Esophagus squamous epithelium (tissue), 5 donors: ENCODE measurements at places on chromosomes 7 and 10.

DNA sequence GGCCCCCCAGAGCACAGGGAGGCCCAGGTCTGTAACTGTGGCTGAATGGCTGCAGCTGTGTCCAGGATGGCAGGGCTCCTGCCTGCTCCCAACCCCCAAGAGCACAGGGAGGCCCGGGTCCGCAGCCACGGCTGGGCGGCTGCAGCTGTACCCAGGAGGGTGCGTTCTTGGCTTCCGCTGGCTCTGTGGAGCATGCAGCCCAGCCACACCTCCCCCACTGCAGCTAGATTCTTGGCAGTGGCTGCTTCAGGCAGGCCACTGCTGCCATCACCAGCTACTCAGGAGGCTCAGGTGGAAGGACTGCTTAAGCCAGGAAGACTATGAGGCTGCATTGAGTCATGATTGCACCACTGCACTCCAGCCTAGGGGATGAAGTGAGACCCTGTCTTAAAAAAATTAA is 27.9 kb downstream of the C7orf25 start:
- no peak for DNase-seq

- DNase-seq, result no peak
Observed at GRCh38 chr7:37441386-37441760, 7.3 kb downstream of the ELMO1 start.

GRCh38 chr7:90709501-90710465 is 113.7 kb downstream of the CDK14 start:
- no peak for DNase-seq

DNA sequence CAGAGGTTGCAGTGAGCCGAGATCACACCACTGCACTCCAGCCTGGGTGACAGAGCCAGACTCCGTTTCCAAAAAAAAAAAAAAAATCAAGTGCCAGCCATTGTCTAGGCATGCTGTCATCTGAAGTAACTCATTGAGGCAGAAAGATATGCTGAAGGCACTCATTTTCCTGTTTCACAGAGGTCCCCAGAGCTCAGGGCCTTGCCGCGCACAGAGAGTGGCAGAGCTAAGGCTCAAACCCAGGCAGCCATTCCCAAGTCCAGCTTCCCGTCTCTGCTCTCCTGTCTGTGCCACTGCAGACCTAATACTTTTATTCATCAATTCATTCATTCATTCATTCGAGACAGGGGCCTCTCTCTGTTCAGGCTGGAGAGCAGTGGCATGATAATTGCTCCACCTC is 3.5 kb downstream of the GRIFIN start:
- DNase-seq, result no peak

DNA sequence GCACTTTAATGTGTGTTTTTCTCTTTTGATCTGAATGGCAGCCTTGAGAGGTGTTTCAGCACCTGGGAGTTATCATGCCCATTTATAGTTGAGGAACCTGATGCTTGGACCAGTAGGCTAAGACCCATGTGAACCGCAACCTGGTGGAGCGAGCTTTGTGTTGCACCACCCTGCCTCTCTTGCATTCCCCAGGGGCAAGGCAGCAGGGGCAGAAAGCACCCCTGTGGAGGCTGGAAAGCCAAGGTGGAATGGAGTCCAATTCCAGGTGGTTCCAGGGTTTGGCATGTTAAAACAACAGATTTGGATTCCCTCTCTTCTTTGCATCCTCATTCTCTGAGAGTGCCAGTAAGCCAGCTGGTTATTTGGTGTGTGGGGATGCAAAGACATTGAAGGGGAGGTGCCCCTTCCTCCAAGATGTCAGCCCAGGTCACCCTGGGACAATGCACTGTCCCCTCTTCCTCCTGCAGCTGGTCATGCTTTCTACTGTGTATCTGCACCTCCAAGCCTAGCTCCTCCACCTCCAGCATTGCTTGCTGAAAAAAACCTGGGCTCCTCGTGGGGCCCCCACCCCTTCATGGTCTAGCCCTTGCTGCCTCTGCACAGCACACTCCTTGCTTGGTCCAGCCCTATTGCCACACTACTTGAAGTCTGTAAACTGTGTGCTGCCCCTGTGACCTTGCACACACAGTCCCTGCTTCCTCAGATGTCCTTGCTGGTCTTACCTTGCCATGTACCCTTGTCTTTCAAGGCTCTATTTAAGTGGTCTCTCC is 5.6 kb upstream of the CDH23 start:
- DNase-seq, result no peak

- DNase-seq, result no peak
Observed at GRCh38 chr10:20313665-20314064, 497.4 kb downstream of the PLXDC2 start.

DNA sequence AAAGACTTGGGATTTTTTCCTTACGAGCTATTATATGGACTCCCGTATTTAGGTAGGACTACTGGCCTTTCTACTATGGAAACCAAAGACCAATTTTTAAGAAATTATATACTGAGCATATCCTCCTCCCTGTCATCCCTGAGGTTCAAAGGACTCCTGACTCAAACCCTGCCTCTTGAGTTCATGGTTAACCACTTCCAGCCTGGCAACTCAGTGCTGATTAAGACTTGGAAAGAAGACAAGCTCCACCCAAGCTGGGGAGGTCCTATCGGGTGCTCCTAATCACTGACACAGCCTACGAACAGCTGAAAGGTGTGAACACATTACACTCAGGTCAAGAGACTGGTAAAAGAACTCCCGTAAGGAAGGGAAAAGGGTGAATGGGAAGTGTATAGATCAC is 66.8 kb downstream of the LYZL2 start:
- DNase-seq, result no peak

- no peak for DNase-seq
Observed at GRCh38 chr10:132300582-132300981, 7.2 kb downstream of the STK32C start.

DNA sequence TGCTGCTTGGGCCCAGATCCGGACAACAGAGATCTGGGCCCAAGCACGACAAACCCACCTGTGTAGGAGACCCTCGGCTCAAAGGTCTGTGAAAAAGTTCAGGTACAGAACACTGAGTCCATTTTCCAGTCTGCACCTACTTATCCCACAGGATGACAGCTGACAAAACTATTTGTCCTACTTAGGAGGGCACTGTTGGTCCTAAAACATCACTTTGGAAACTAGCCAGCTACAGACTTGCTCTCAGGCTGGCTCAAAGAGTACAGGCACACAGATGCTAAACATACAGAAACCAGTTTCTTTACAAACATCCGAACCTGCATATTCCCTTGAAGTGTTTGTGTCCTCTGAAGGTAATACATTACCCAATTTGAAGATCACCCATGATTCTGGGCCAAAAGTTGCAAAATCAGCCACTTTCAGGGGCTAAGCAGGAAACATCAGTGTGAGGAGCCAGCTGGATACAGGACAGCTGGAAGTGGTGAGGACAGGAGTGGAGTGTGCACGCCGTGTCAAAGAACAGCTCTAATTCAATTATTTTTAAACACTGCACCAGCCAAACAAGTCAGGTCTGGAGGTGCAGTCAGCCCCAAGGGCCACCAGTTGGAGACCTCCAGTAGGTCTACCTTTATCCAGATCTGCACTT is 88.5 kb downstream of the NOC3L start:
- no peak for DNase-seq

- no peak for DNase-seq
Observed at GRCh38 chr10:10551596-10552301, 465.9 kb upstream of the CELF2 start.

DNA sequence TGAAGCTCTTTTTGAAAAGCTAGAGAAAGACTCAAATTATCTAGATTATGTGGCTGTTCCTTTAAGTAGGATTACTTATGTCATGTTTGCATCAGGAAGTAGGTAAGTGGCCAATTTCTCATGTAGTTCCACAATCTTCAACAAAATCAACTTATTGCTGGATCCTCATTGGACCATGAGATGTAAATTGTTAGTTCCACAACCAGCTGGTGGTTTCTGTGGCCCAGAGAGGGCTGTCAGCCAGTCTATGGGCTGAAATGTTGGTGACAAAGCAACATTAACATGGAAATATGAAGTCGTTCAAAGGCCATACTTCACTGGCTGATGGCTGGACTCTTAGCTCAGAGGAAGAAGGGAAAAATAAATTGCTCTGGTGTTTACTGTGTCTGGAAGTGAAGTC is 157.9 kb downstream of the PLXDC2 start:
- DNase-seq, result no peak

DNA sequence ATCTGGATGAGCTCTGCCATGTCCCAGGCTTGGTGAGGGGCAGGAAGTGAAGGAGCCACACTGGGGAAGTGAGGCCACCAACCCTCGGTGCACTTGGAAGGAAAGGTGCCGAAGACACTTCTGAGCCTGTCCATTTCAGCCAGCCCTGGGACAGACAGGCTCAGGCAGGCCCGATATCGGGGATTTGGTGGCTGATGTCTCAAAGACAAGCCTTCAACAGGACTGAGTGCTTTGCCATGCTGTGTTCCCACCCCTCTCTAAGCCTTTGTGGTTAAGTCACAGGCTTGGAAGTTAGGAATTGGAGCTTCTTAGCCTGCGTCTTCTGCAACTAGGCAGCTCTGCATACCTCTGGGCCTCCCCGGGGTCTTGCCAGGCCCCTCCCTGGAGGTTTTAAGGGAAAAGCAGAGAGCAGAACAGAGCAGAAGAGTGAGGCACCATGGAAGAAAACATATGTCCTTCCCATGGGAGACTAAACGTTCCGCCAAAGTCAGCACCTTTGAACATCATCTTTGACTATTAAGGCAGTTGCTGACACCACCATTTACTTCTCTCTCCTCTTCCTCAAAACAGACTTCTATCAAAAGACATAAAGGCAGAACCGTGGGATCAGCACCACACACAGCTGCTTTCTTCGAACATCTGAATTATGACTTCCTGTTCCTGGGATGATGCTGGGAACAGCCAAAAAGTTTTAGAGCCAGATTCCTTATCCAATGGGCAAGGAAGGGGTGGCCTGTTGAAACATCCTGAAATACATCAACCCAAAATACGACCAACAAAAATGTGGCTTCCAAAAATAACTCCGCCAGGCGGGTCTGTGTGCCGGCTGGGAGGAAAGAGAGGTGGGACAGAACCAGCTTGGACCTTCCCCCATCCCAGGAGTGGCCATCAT is 71.8 kb downstream of the AFAP1L2 start:
- DNase-seq, result no peak

DNA sequence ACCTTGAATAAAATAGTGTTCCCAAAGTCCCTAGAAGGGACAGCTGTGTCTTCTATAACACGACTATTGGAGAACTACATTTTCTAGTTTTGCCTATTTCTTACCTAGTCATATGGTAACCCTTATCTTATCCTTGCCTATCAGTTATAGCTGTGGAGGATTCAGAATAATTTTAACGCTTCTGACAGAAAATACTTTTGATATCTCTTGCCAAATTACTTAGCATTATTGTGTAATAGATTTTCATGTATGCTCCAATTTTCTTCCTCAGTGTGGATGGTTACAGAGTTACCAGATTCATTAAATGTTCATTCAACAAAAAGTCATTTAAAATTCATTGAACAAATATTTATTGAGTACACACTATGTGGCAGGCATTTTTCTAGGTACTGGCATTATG is 34.6 kb upstream of the LSM8 start:
- DNase-seq, result no peak

GRCh38 chr7:38168890-38169570 is 9.0 kb upstream of the STARD3NL start:
- no peak for DNase-seq

DNA sequence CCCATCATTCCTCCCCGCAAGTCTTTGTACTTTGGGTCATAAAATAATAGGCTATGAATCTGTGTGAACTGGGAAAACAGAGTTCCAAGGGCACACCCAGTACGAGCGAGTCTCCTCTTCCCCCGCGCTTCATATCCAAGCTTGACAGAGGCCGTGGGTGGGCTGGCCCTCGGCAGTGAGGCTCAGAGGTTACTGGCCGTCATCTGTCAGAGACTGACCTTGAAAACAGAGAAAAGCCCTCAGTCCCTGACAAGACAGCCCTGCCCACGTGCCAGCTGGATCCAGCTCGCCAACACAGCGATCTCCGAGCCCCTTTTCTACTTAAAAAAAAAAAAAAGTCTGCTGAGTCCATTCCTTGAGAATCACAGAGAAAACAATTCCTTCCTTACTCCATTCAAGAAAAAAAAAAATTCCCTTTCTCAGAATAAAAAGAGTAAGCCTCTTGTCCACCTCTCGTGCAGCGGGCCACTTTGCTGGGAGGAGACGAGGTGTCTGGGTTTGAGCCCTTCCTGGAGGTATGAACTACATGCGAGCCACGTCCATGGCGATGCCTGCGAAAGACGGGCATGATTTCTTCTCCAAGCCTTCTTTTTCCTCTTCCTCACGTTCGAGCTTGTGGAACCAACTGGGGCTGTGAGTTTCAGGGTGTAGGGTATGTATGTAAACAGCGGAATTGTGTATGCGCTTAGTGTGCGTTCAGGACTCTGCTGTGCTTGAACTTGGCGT is 744 bp upstream of the BICC1 start:
- no peak for DNase-seq
